ENCODE measurements at places on chromosomes 12 and 14.
A peak's percentile ranks its signal among the peaks of the same experiment; 100 is the strongest.

DNA sequence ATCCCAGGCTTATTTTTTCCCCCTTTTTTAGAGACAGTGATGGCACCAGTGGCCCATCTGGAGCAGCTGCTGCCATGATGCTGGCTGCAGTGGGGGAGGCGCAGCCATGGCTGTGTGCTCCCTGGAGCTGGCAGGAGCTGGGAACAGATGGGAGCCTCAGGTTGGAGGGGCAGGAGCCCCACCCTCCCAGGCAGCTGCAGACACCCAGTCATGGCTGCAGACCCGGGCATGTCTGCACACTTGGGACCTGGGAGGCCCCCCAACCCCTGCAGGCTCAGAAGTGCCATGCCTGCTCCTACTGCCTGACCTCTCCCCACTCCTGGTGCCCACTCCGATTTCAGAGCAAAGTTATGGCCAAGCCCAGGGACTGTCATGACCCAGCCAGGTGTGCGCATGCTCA lies 25.1 kb downstream of the CDKL1 start:
- DNase-seq = no peak

GRCh38 chr12:28409892-28410291 lies 219.6 kb downstream of the CCDC91 start:
- DNase-seq = peak; percentile 28

DNA sequence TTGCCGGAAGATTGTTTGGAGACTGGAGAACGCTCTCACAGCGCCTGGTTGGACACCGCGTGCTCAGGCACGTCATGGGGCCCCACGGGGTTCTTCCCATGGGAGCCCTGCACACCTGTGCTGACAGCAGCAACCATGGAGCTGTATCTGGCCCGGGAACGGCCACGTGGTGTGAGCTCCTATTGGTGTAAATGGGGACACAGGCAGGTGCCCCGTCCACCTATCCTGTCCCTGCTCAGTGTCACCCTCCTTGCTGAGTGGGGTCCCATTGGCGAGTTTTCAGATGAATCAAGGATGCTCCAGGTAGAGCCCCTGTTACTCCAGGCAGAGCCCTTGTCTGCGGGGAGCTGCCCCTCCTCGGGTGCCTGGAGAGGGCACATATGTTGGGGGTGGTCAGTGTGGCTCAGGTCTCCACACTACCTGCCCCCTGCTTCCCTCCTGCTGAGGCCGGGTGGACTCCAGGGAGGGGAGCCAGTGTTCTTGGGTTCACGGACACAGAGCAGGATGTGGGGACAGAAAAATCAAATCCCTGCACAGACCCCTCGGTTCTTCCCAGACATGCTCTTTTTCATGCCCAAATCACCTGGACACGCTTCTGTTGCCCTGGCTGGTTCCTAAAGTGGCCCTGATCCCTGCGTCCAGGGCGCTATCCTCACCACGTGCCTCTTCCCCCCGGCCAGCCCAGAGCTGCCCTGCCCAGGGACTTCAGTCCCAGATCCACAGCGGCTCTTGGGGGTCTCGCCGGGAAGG lies 250.1 kb downstream of the ADGRD1 start:
- DNase-seq = no peak

DNA sequence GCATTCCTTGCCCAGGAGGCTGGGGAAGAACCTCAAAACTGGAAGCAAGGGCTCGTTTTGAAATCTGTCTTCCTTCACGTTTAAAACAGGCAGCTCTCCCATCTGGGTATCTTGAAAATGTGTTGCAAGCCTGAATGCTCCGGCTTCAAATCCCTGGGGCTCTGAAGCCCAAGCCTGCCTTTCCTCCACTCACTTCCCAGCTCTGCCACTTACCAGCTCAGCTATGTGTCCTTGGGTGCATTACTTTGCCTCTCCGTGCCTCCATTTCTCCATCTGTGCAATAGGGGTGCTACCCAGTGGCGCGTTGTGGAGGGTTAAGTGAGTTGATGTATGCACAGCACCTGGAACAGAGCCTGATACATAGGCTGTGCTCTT lies 97.6 kb downstream of the GCH1 start:
- DNase-seq = no peak

GRCh38 chr12:114981036-114981435 lies 297.1 kb upstream of the TBX3 start:
- no peak for DNase-seq

- DNase-seq = peak; percentile 89
These were observed at the start of gene LTB4R for GRCh38 chr14:24310646-24311604. Gene LTB4R, plus strand, starts transcription at chr14:24311502. Its CDS starts 4,150 bp downstream, at chr14:24315652.

DNA sequence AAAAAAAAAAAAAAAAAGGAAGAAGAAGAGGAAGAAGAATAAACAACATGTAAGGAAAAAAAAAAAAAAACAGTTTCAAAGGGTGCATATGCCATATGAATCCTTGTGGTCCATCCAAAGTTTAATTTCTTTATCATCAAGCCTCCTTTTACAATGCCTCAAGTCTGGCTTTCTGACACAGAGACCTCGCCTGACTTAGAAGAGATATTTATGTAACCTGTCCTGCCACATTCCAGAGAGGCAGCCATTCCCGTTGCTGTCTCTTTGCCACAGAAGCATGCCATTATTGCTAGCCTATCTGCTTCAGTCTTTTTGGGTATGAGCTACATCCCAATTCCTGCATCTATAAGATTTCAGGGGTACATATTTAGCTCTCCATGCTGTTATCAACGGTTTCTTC lies 596.7 kb upstream of the ATP2B1 start:
- DNase-seq = no peak

DNA sequence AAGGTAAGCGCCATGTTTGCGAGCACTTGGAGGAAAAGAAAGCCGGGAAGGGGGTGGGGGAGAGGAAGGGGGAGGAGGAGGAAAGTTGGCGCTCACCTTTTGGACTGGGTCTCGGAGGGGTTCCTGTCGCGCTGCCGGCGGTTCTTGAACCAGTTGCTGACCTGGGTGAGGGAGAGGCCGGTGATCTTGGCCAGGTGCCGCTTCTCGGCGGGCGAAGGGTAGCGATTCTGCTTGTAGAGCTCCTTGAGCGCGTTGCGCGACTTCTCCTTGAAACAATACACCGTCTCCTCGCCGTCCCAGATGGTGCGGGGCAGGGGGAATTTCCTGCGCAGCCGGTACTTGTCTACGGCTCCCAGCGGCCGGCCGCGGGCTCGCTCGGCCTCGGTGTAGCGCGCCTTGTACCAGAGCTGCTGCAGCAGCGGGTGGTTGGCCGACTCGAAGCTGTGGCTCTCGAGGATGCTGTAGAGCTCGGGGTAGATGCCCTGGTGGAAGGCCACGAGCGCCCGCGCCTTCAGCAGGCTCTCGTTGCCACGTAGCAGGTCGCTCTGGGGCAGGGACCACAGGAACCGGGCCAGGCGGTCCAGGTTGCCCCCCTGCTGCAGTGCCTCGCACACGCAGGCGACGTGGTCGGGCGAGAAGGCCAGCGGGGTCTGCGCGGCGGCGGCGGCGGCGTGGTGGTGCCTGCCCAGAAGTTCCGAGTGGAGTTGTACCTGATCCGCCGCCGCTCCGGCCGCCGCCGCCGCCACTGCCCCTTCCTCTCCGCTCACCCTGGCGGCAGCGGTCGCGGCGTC lies 840 bp downstream of the SIX4 start:
- peak; percentile 61 for DNase-seq

DNA sequence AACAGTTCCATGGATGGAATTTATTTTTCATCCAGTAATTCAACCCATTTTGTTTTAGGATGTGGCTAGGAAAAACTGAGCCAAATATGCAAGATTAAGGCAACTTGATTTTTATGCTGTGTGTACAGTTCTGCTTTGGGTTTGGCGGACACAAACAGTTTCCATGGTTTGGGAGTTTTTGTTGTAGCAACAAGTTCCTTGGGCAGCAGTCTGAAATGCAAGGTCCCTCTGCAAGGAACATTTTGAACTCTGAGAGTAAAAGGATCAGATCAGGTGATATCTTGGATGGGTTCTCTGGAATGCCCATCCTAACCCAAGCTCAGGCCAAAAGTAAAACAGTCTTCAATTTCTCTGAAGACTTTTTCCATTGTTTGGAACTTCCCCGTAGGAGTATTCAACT lies 161.2 kb downstream of the TMX1 start:
- DNase-seq = no peak

GRCh38 chr12:76032043-76032981 lies 736 bp upstream of the PHLDA1 start:
- peak; percentile 43 for DNase-seq

GRCh38 chr12:28905220-28905955 lies 243.7 kb upstream of the FAR2 start:
- DNase-seq = no peak

DNA sequence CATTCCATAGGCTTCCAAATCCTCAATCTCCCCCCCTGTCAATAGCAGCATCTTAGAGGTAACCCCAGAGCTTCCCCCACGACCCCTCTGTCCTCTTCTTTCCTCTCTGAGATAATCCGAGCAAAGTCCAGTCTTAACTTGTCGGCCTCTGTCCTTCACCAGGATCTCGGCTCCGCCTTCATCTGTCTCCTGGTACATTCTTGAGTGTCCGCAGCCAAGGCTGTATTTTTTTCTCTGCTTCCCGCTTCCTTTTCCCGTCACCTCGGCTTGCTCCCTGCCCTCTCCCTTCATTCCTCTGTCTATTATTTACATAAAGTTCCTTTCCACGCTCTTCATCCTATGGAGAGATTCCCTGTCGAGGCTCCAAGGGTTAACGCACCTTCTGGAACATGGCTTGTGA lies 153.9 kb upstream of the GSC start:
- DNase-seq = no peak

- DNase-seq = peak; percentile 72
These were observed 20.7 kb downstream of the GCH1 start for GRCh38 chr14:54881761-54882401.

DNA sequence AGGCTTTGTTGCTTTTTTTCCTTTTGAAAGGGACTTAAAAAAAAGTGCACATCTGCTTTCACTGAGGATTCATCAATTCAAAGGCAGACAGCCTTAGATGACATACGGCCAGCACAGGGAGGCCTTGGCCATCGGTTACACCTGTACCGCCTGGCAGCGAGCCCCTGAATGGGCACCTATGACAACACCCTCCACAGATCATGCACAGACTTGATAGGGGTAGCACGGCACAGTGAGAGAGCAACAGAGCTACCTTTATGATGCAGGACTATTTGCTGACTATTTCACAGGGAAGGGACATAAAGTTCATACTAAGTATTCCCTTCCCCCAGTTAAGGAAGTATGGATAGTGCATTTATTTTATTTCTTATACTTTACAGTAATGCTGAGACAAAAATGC lies 137.9 kb upstream of the ARID2 start:
- DNase-seq = no peak

DNA sequence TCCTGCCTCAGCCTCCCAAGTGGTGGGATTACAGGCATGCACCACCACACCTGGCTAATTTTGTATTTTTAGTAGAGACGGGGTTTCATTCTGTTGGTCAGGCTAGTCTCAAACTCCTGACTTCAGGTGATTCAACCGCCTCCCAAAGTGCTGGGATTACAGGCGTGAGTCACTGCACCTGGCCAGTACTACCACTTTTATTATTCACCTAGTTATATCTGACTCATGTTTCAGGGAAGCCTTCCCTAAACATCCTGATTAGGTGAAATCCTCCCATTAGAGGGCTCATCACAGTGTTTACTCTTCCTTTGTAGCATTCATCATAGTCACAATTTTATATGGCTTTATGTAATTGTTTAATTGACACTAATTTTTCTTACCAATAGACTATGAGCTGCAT lies 295.3 kb upstream of the SOX5 start:
- no peak for DNase-seq

Data from hematopoietic multipotent progenitor cell treated with erythropoietin and hydrocortisone succinate and interleukin-3 and kit ligand, for 4 days (in vitro differentiated cells).